ENCODE measurements at places on chromosomes 7 and 10.
A peak's percentile ranks its signal among the peaks of the same experiment; 100 is the strongest.

DNA sequence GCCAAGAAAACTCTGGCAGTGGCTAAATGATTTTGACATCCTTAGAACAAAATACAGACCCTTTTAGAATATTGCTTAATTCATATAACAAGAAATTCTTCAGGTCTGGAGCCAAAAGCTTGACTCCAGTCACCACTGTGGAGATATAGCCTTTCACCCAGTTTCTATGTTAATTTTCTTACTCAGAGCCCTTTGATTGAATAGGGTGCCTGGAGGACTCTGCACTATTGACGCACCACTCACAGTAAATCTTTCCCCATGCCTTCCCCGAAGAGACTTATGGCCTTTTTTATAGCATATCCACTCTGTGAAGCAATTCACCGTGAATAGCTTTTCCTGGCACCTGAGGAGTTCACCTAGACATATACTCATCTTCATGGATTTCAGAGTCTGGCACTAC is 613.8 kb downstream of the ZWINT start:
- DNase-seq: no peak

- no peak for DNase-seq
These were observed 141.0 kb downstream of the AOAH start for GRCh38 chr7:36583318-36583717.

DNA sequence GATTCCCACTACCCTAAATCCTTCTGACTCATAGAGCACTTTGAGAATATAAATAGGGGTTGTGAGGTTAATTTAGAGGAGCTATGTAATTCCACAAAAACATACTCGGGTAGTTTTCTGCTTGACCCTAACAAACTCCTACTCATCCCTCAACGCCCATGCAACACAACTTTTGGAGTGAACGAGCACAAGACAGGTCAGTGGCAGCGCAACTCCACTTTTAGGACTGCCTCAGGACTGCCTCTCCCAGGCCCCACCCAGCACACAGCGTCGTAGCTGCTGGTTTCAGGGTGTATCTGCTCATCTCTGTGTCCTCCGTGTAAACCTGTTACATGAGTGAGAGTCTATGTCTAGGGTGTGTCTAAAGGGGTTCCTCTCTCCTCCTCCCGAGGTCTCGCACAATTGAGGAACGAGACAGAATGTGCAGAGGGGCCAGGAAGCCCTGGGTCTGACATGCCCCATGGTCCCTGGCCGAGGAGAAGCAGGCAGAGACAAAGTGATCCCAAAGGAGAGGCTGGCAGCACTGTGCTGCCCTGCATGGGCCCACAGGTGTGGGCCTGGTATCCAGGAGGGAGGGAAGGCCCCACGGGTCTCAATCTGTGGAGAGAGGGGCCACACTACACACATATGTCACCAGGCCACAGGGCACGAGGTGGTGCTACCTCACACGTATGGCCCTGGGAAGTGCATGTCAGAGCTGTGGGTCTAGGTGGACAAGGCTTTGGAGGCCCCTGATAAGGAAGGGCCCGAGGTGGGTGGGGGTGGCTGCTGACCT is 45.5 kb downstream of the CAMK2B start:
- DNase-seq: no peak

DNA sequence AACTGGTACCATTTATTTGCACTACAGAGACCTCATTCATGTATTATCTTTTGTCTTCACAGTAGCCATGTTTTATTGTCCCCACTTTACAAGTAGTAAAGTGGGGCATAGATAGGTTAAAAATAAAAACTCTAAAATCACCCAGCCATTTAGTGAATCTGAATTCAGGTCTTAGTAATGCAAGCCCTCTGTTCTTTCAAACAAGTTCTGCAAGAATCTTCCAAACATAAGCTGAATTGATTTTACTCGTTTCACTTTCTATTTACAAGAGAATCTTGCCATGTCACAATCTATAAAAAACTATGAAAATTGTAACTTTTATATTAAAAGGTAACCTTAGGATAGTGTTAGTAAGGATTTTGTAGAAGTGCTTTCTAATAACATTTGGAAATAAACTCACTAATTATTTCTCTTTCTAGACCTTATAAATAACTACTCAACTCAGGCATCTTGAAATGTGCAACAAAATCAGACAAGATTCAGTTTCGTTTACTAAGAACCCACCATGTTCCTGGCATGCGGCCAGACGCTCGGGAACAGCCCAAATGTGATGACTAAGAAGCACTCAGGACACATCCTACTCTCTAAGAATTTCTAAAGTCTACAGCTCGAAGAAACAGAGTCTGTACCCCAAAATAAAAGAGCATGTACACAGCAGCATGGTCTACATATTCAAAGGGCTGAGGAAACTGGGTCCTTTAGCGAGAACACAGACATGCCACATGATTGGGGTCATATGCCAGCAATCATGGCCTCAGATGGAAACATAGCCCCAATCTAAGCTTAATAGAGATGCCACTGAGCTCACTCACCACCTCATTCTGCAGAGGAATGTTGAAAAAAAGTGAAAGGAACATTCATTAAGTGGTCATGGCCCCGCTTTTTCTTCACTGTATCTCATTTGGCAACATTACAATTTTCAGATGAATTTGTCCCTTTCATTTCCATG is 167.6 kb downstream of the AMPH start:
- DNase-seq: no peak

DNA sequence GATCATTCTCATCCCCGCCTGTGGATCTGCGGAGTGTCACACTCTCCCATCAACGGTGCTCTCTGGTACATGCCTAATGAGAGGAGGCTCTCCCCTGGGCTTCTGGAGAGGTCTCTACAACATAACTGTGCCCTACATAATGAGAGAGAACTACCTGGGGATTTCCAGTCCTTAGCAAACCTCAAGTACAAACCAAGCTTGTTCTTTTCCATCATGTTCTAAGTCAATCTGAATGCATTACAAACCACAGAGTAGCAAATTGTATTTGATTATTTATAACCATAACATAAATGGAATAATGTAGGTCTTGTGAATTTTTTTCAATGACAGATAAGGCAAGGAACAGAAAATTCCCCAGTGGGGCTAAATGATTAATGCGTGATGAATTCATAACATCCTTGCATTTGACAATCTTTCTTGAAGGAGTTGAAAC is 412.4 kb upstream of the NRP1 start:
- no peak for DNase-seq

- no peak for DNase-seq
These were observed 1.8 kb downstream of the GDI2 start for GRCh38 chr10:5811387-5811821.

DNA sequence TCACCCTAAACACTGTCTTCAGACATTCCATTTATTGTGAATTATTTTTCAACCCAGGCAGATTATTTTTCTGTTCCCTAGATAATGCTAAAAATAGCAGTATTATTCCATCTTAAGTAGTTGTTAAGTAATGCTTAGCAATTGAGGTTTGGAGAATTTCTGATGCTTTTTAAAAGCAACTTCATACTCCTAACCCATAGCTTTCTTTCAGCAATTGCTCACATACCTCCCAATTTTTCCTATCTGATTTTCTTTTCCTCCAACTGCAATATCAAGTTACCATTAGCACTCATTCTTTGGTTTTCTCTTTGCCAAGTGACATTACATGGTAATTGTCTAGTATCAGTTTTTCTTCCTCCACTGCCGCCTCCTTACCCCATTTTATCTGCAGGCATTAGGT is 104.7 kb downstream of the GPR85 start:
- DNase-seq: no peak

DNA sequence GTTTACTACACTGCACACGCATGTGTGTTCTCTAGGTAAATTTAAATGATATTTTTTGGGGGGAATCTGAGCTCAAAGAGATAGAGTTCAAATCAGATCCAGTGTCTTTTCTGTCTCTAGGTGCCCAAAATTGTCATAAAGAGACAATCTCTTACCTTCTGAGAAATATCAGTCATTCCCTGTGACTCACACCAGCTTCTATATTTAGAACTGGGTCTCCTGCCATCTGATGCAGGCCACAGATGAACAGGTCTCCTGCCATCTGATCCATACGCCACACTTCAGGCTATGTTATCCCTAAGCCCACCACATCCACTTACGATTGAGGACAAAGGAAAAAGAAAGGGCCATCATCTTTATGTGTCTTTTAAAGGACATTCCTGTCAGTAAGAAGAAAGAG is 136.3 kb upstream of the LAMB4 start:
- DNase-seq: no peak

DNA sequence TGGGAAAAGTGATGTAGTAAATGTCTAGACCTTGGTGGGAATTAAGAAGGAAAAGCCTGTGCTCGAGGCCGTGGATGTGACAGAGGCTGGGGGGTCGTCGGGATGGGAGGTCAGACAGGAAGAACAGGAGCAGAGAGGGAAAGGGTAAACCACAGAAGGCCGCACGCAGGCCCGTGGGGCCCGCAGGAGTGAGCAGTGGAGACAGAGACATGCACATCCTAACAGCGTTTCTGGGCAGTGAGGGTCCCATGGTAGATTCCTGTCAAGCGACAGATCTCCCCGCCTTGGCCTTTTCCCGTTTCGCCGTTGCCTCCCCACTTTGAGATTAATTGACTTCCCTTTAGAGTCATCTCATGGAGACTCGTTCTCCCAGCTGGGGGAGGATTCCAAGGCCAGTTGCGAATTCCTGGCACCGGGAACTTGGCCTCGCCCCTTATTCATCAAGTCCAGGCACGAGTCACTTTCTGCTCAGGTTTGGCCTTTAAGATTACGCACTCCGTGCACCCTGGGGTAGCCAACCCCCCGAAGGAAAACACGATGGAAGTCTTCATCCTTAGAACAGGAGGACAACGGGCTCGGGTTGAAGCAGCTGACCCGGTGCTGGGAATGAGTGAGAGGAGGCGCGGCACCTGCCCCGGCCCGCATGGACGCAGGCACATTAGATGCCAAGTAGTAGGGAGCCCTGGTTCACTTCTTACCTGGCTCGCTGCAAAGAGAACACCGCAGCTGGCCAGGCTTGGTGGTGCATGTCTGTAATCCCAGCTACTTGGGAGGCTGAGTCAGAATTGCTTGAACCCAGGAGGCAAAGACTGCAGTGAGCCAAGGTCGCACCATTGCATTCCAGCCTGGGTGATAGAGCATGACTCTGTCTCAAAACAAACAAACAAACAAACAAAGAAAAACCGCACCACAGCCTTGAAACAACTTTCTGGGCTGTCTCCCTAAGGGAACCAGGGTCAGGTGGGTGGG is 315.2 kb upstream of the SHH start:
- no peak for DNase-seq

DNA sequence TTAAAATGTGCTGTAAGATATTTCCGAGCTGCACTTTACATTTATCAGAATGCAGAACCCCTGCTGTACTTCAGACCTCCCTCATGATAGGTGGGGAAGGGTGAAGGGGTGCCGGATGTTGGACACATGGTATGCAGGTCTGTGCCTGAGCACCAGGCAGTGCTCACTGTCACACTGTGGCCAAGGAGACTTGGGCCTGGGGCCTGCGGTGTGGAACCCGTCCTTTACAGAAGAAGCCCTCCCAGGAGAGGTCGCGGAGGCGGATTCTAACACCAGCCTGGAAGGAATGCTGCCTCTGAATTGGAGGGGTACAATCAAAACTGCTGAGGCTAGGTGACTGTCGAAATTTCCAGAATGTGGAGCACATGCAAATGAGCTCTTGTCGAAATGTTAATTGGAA is 34.5 kb downstream of the DNAJB6 start:
- no peak for DNase-seq

- peak; percentile 12 for DNase-seq
These were observed 142.4 kb downstream of the SH3PXD2A start for GRCh38 chr10:103712898-103713498.

GRCh38 chr7:151992375-151992774 is 33.1 kb upstream of the GALNT11 start:
- peak; percentile 77 for DNase-seq

GRCh38 chr7:66076462-66077329 is 1.1 kb downstream of the ASL start:
- no peak for DNase-seq

DNA sequence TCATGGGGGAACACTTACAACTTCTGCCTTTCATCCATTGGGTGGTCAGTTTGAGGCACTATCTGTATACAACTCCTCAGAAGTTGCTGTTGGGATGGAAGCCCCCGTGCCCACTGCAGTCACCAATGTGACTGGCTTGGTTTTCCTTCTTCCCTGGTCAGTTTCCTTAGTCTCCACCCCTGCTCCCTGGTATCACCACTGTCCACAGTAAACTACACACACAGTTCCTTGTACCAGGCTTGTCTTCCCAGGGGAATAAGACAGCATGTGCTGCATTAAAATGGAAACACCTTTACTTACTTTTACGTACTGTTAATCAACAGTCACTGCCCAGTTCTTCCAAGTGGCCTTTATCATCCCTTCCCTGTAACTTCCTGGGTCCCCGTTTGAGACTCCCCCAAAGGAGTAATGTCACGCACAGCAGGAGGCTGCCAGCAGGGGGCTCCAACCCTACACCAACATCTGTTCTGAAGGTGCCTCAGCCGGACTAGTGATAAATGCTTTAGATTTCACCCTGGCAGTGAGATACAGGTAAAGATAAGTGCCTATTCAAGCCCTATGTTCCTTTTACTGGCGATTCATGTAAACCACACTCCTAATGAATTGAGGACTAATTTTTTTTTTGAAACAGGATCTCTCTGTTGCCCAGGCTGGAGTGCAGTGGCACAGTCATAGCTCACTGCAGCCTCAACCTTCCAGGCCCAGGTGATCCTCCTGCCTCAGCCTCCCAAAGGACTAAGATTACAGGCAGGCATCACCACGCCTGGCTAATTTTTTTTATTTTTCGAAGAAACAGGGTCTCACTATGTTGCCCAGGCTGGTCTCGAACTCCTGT is 45.3 kb upstream of the PIK3AP1 start:
- peak; percentile 3 for DNase-seq

DNA sequence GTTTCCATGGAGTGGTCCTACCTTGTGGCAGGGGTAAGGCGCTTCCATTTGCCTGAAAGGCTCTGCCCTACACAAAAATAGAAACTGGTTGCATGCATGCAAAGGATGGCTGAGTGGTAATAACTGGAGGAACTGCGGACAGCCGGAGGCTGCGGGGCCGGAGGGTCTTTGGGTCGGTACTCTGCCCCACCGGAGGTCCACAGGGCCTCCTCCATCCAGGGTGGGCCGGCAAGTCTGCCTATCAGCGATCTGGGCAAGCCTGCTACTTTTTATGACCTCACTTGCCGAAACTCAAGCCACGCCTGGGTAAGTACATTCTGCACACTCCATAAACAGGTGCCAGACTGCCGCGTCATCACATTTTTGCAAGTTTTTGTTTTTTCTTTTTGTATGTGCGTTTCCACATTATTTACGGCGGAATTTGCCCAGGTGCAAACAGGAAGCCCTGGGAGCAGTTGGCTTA is 30.0 kb downstream of the TACC2 start:
- DNase-seq: peak; percentile 35

- DNase-seq: no peak
These were observed 149.4 kb upstream of the MKI67 start for GRCh38 chr10:128275388-128276177.

DNA sequence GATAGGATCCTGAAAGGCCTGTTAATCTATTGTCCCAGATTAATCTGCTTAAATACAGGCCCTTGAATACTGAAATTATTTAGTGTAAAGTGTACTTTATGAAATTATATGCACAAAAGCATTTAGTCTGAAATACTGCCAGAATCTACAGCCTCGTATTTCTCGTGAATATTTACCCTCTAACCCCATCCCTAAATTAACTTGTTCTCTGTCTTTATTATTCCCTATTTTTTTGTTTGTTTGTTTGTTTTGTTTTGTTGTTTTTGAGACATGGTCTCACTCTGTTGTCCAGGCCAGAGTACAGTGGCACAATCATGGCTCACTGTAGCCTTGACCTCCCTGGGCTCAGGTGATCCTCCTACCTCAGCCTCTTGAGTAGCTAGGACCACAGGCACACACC is 2.7 kb upstream of the CPED1 start:
- no peak for DNase-seq

GRCh38 chr7:73824986-73825385 is 5.8 kb upstream of the CLDN4 start:
- DNase-seq: no peak

- no peak for DNase-seq
These were observed 42.5 kb downstream of the MYO1G start for GRCh38 chr7:44936322-44936721.

All from DMS153 (cell line).